ENCODE measurements at places on chromosomes 7 and 10.

- DNase-seq: no peak
These were observed 604.8 kb upstream of the IGFBP3 start for GRCh38 chr7:46525876-46526275.

DNA sequence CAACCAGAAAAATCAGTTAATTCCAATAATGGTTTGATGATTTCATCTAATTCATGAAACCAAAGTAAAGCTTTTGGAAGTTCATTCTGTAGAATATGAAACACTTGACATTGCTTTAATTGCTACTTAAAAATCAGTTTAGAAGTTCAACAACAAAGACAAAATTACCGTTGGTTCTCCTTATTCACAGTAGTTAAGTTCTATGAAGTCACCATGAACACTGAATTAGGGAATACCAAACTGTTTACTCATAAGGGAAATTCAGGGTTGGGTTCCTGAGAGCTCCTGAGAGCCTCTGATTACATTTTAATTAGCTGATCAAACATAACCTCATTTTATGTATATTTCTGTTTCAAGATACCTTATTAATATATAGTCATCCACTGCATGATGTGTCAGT is 46.2 kb downstream of the ZNF438 start:
- DNase-seq: no peak

DNA sequence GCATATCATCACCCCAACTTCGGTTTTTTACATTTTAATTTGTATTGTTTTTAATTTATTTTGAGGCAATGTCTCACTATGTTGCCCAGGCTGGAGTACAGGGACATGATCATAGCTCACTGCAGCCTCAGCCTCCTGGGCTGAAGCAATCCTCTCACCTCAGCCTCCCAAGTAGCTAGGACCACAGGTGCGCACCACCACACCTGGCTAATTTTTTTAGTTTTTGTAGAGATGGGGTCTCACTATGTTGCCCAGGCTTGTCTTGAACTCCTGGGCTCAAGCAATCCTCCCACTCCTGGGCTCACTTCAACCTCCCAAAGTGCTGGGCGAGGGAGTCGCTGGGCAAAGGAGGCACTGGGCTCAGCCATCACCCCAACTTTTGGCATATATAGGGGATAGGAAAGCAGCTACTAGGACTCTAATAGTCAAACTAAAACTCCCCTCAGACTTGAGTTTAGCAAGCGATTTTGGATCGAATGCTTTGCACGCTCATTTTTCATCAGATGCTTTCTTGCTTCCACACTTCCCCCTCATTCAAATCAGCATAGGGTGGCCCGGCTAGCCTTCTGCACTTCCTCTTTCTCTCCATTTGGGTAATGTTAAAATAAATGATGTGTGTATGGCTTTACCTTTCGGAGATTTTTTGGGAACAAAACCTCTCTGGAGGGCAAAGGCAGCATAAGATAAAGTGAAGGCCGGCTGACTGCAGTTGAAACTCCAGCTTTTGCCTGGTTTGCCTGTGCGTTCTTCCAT is 20.8 kb upstream of the NMT2 start:
- DNase-seq: no peak

GRCh38 chr7:158176561-158177173 is 411.0 kb downstream of the PTPRN2 start:
- DNase-seq: no peak

GRCh38 chr10:49243610-49244283 is 55.2 kb upstream of the C10orf71 start:
- DNase-seq: no peak

DNA sequence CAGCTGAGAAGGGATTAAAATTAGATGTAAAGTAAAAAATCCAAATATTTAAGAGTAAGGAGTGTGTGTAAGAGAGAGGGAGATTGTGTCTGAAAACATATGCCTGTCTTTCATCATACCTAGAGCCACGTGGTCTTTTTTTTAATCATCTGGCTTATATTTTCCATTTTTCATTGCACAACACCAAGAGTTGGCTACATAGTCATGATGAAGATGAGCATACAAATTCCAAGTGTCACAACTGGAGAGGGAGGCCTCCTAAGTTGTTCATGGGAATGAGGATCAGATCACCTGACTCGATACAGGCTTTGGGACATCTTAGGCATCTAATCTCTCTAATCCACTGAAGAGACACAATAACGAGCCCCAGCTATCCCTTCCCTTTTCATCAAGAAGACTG is 47.2 kb upstream of the CCDC3 start:
- DNase-seq: no peak

GRCh38 chr10:113476191-113476590 is 76.7 kb upstream of the HABP2 start:
- no peak for DNase-seq

GRCh38 chr7:147197006-147197405 is 1080.4 kb downstream of the CNTNAP2 start:
- DNase-seq: no peak

- DNase-seq: no peak
These were observed 54.1 kb upstream of the PPIF start for GRCh38 chr10:79292891-79293746.

DNA sequence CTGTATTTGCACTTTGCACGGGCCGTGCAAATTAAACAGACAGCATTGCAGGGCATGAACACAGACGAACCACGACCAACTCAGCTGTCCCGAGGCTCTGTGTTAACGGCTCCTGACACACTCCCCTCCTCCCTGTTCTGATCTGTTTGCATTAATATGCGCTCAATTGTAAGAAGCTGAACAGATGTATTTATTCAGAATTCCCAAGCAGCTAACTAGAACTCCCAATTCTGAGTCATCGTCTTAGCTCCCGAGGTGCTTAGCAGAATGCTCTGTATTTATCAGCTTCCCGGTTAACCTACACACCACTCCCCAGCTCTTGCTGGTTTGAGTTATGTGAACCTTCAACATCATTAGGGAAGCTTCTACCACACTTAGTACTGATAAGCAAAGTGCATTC is 286.4 kb downstream of the PTPRN2 start:
- no peak for DNase-seq
